ENCODE measurements at places on chromosomes 13 and 19.

GRCh38 chr19:45882652-45883585 is 3.0 kb downstream of the IRF2BP1 start:
- peak; percentile 90 for DNase-seq

- no peak for DNase-seq
These were observed 35.9 kb downstream of the MAU2 start for GRCh38 chr19:19356500-19356899.

DNA sequence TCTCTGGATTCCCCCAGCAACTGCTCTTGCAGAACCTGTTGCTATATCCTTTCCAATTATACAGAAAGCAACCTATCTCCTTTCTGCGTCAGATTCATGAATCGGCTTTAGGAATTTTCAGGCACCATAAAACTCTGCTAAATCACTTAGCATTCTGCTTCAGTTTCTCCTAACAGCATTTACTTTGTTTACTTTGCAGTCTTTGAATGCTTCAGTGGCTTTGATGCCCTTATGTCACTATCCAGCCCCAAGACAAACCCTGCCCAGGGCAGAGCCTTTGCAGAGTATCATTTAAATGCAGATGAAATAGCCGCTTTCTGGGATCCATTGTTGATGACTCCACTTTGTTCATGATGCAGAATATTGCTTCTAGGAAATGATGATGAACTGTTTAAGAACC is 43.1 kb downstream of the SLITRK1 start:
- DNase-seq = peak; percentile 18

- no peak for DNase-seq
These were observed 65.4 kb upstream of the ATXN8OS start for GRCh38 chr13:70042193-70042592.

- DNase-seq = no peak
These were observed 9.0 kb downstream of the SLC27A1 start for GRCh38 chr19:17479325-17479791.

- DNase-seq = no peak
These were observed 1150.2 kb upstream of the PCDH9 start for GRCh38 chr13:68380041-68380973.
